RWPE2 (cell line): ENCODE measurements at places on chromosomes 2 and 18.
A peak's percentile ranks its signal among the peaks of the same experiment; 100 is the strongest.

DNA sequence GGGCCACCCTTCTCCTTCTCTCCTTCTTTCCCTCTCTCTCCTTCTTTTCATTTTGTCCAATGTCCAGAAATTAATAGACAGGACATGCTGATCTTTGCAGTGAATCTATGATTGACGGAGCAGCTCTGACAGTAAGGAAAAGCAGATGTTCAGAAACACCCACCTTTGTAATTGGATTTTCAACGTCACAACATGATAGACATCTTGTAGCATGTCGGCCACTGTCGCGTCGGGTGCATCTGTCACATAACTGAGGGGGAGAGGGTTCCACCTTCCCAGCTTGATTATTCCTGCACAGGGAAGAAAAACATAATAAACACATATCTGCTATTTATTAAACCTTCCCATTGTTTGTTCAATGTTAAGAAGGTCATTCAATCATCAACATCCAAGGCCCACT, 76.2 kb downstream of the SATB2 start:
- no peak for DNase-seq

DNA sequence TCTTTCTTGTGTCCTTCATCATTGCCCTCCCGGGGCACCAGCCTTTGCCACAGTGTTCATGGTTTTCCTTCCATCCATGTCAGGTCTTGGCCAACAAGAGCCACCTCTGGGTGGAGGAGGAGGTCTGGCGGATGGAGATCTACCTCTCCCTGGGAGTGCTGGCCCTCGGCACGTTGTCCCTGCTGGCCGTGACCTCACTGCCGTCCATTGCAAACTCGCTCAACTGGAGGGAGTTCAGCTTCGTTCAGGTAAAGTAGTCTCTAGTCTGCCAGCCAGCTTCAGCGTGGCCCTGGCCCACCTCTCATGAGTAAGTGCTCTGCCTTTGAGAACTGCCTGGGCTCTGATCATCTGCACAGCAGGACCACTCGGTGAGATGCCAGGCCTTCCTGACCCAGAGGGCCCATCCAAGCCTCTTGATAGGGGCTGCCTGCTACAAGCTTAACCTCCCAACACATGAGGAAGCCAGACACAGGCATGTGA, 31.0 kb downstream of the STEAP3 start:
- DNase-seq, result no peak

DNA sequence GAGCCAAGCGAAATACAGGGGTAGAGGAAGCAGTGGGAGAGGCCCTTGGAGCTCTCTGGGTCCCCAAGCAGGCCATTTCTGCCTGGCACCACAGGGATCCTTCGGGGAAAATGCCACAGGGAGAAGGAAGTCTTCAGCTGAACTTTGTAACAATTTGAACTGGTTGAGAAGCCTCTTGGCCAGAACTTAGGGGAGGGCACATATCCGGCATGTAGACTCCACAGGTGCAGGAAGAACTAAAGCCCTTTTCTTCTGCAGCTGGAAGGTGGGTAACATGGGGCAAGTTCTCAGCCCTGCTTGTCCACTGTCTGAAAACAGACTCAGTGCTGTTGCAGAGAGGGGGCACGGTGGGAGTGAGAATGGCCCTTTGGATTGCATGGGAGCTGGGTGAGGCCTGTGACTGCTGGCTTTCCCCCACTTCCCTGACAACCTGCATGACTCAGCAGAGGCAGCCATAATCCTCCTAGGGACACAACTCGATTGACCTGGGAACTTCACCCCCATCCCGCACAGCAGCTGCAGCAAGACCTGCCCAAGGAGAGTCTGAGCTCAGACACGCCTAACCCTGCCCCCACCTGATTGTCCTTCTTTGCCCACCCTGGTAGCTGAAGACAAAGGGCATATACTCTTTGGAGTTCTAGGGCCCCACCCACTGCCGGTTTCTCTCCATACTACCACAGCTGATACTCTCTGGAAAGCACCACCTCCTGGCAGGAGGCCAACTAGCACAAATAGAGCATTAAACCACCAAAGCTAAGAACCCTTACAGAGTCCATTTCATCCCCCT, 101.6 kb upstream of the FAM136A start:
- no peak for DNase-seq

- no peak for DNase-seq
Observed at GRCh38 chr2:18178736-18179349, 300.4 kb downstream of the KCNS3 start.

DNA sequence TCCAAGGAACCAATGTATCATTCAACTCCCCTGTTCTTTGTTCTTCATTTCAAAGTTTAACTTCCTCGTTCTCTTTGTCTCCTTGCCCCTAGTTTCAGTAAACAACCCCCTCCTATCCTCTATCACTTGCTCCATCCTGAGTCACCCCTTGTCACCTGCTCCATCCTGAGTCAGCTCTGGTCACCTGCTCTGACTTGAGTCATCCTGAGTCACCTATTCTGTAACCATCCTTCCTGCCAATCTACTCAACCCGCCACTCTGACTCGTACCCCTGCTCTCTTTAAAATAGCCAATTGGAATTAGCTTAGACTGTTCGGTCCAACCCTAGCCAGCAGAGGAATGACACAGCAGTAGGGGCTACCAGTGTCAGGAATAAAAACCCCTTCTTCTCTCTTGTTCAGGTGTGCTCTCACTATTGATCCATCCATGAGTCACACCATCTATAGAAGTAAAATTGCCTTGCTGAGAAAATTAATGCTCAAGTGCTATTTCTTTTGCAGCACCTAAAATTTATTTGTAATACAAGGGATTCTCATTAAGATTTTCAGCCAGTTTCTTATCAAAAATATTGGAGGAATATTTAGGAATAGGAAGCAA, 326.8 kb downstream of the AKAIN1 start:
- DNase-seq, result no peak

DNA sequence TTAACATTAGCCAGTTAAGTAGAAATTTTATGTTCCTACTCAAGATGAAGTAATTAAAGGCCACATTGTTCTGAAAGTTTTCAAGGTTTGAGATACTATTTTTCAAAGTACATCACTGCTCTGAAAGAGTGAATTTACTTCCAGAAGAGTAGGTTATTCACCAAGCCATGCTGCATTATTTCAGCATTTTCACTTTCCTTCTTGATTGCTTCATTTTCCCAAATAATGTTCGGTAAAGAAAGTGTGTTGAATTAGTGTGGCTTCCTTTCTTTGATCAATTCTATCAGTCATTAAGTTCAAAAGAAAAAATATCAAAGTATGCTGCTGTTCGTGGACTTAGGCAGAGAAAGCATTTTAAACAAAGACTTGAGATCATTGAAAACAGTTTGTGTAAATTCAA, 310.3 kb downstream of the XIRP2 start:
- DNase-seq, result no peak

- peak; percentile 86 for DNase-seq
Observed at GRCh38 chr2:84919885-84920580, 14.6 kb downstream of the TMSB10 start.

- DNase-seq, result no peak
Observed at GRCh38 chr2:71071681-71072398, 3.4 kb downstream of the NAGK start.

DNA sequence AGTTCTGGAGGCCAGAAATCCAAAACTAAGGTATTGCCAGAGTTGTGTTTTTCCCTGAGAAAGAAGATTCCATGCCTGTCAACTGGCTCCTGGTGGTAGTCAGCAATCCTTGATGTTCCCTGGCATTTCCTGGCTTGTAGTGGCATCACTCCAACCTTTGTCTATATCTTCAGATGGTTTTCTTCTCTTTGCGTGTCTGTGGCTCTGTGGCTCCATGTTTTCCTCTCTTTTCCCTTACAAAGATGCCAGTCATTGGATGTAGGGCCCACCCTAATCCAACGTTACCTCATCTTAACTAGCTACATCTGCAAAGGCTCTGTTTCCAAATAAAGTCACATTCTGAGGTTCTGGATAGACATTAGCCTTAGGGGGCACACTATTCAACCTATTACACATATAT, 41.8 kb downstream of the SLC14A1 start:
- DNase-seq, result no peak

DNA sequence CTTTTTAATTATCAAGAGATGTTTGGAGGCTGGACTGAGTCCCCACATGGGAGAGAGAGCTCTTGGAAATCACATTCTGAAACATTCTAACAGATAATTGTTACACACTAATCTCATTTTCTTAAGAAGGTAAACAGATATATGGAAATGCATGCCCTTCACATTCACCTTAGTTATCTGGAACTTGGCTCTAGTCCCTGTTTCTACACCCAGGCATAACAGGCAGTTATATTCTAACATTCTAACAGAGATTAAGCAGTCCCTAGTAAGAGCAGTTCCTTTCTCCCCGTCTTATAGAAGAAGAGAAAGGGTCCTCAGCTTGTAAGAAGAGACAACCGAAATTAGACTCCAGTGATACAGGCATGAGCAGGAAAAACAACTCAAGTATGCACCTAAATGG, 385.4 kb downstream of the SOX11 start:
- DNase-seq, result no peak

GRCh38 chr18:67864677-67865340, 348.3 kb upstream of the DSEL start:
- DNase-seq, result no peak

GRCh38 chr2:178205853-178206521, 11.7 kb downstream of the OSBPL6 start:
- DNase-seq, result no peak

- DNase-seq, result no peak
Observed at GRCh38 chr2:143001501-143001900, 124.0 kb downstream of the KYNU start.

GRCh38 chr2:98809878-98810587, 79.1 kb upstream of the MGAT4A start:
- DNase-seq, result no peak

- DNase-seq, result no peak
Observed at GRCh38 chr2:37907501-37908225, 17.4 kb upstream of the RMDN2 start.

- no peak for DNase-seq
Observed at GRCh38 chr2:196555161-196555560, 84.4 kb upstream of the CCDC150 start.
